ENCODE measurements at places on chromosomes 5 and 9. TPM values are rescaled to one million over a fixed set of nuclear protein-coding genes. Genes with fewer than 3 reads are reported as not detected.

DNA sequence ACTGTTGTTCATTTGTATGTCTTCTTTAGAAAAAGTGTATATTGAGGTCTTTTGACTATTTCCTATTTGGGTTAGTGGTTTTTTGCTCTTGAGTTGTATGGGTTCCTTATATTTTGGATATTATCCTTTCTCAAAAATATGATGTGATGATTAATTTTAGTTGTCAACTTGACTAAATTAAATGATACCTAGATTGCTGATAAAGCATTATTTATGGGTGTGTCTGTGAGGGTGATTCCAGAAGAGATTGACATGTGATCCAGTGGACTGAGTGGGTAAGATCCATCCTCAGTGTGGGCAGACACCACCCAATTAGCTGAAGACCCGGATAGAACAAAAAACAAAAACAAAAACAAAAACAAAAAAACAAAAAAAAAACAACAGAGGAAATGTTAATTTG is 115.1 kb upstream of the KIF2A start:
- DNase-seq: no peak

DNA sequence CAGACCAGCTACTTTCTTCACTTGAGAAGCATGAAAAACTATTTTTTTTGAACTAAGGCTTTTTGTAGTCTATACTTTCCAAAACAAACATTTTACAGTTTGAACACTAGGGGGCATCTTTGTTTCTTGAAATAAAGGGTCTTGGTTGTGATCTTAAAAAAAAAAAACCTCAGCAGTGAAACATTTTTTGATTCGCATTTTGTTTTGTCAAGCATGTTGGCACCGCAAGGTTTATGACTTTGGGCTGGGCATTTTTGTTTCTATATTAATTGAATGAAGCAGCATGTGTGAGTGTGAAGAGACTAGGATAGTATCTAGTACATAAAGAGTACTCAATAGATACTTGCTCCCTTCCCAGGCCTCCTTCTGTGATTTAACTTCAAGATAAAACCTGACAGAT is 31.6 kb upstream of the ACOT12 start:
- DNase-seq: no peak

GRCh38 chr5:27191786-27192510 is 153.6 kb upstream of the CDH9 start:
- DNase-seq: no peak

DNA sequence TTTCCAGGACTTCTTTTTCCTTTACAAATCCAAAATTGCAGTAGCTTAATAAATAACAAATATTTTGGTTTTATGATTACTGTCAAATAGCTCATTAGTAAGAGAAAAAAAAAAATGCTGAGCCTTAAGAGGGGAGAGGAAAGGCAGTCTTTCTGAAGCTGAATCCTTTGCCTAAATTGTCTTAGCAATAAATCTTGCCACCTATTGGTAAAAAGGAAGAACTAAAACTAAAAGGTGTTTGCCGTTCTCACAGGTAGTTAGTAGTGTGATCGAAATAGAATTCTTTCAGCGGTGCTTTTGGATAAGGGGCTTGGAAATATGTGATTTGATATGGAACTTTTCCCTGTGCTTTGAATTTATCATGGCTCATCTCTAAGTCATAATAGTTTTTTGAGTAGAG is 31.2 kb downstream of the PIK3R1 start:
- DNase-seq: no peak

- no peak for DNase-seq
These were observed 52.5 kb upstream of the PRLR start for GRCh38 chr5:35282810-35283209.

- DNase-seq: no peak
These were observed 12.3 kb upstream of the SPATA31D4 start for GRCh38 chr9:81915801-81916505.

- DNase-seq: no peak
These were observed 6.7 kb upstream of the MIER3 start for GRCh38 chr5:56958595-56958994.

GRCh38 chr5:151628112-151628823 is 37.1 kb upstream of the FAT2 start:
- DNase-seq: no peak

DNA sequence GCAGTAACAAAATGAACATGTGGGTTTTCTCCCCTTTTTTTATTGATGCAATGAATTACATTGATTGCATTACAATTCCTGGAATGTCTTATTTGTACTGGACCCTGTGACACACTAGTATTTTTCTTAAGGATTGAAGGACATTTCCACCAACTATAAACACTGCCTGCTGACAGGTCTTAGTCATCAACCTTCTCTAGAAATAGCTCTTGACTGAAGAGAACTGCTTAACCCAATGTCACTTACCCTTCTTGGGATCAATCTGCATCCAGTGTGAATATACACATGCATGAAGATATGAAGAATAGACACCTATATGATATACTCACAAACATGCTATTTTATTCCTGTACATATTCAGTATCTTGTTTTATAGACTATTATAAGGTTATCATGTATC is 130.6 kb downstream of the FBXO38 start:
- no peak for DNase-seq

Gene SLC2A6
- 30.9 TPM for total RNA-seq

Gene GNPDA1
- 76.8 TPM for total RNA-seq

Gene C5
- 8.3 TPM for total RNA-seq

Gene IL13
- not detected for total RNA-seq

All from neural crest cell (in vitro differentiated cells).